ENCODE measurements at places on chromosomes 5 and 9.

- no peak for DNase-seq
Observed at GRCh38 chr9:127489471-127490115, 38.3 kb downstream of the LRSAM1 start.

- no peak for DNase-seq
Observed at GRCh38 chr9:96501633-96502538, 51.9 kb downstream of the HABP4 start.

GRCh38 chr5:144583541-144584449, 413.1 kb downstream of the KCTD16 start:
- DNase-seq, result no peak

DNA sequence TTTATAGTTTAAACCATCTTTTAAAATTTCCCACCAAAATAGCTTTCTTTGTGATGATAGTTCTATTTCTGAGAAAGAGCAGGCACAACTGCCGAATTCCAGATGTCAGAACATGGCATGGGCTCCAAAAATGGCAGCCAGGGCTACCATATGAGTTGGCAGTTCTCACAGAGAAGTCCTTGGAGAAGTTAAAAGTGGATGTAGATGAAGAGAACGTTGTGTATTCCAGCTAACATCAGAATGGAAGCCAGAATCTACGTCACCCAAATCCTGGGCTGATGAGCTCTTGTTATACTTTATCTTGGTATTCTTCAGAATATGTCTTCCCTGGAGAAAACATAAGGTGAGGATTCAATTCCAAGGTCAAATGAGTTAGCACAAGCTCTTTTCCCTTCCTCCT, 66.9 kb upstream of the BASP1 start:
- DNase-seq, result no peak

DNA sequence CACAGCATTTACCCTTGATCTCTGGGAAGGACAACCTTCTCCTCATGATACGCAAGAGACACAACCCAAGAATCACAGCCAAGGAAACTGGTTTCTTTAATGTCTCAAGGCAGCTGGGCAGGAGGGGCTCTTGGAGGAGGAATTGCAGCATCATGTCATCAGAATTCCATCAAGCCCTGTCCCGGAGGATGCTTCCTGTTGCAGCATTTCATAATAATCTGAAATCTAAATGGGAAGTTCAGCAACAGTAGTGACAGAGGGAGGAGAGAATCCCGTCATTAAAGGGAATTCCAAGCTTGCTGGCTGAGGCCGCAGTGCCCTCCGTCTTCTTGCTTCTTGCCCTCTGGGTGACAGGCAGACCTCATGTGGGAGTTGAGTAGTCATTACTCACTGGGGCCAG, 192.7 kb downstream of the TENT4A start:
- no peak for DNase-seq
